ENCODE measurements at places on chromosomes 7 and 10. TPM values are rescaled to one million over a fixed set of nuclear protein-coding genes. Genes with fewer than 3 reads are reported as not detected.

The CACNA2D1 gene
- total RNA-seq, result 20.2 TPM

The TBC1D12 gene
- 11.9 TPM for total RNA-seq

- DNase-seq, result no peak
Observed at GRCh38 chr7:110918949-110919548, 171.9 kb upstream of the LRRN3 start.

DNA sequence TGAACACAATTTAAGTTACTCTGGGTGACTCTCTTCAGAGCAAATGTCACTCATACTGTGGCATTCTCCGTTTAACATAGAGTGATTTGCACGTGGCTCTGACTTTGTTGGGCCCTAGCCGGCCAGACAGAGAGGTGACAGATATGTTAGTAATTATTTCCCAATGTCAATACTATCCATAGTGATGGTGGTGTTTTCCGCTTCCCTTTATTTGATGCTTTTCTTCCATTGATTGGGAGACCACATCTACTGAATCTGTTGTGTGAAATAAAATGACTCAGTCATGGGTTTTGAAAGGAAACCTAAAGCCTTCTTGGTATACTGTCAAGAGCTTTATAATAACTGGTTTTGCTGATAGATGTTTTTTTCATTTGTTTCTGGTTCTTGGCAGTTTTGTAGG lies 7.4 kb downstream of the AVL9 start:
- DNase-seq, result no peak

GRCh38 chr7:77290425-77290824 lies 90.8 kb upstream of the FGL2 start:
- no peak for DNase-seq

The NXPH1 gene
- not detected for total RNA-seq

DNA sequence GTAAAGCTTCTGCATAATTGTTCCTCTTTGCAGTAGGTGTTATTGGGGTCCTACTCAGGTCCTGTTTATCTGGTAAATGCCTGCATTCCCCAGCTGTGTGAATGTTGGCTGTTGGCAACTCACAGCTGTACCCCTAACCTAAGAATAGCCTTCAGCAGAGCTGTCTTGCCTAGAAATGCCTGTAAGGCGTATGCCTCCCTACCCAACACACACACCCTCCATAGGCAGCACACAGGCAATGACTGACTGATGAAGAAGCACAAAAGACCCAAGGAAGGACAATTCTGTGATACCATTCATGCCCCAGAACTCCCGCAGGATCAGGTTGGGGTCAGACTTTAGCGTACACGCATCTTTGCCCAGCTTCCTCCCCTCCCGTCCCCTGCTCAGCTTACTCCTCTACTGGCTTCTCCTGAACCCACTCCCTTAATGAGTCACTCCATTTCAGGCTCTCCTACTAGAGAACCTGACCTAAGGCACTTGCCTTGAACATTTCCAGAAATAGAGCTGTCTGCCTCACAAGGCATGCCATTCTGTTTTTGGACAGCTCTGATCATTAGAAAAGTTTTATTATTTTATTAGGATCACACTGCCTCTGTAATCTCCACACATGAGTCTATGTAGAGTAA lies 99.2 kb upstream of the PIK3CG start:
- no peak for DNase-seq

- no peak for DNase-seq
Observed at GRCh38 chr7:80954191-80954590, 35.3 kb upstream of the SEMA3C start.

GRCh38 chr7:46719616-46720015 lies 798.5 kb upstream of the IGFBP3 start:
- no peak for DNase-seq

The INMT gene
- 31.4 TPM for total RNA-seq

DNA sequence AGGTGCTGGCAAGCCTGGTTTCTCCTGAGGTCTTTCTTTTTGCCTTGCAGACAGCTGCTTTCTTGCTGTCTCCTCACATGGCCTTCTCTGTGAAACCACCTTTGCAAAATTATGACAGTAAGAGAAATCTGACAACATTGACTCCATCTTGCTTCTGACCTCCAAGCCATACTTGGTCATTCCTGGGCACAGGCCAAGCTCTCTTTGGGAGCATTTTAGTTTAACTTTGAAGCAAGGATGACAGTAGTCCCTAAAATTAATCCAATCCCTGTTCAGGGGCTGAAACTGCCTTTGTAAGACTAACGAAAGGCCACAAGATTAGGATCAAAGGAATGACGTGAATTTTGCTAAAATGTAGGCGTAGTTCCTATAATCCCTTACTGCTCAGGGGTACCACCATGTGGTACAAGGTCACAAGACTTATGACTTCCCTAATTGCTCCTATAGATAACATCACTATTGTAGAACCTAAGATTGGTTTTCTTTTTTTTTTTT lies 25.1 kb upstream of the NRBF2 start:
- DNase-seq, result no peak

The CFTR gene
- total RNA-seq, result 1.9 TPM

- no peak for DNase-seq
Observed at GRCh38 chr7:88121335-88121734, 98.5 kb downstream of the SRI start.

GRCh38 chr7:36787933-36788378 lies 63.7 kb upstream of the AOAH start:
- no peak for DNase-seq

All from ureter (tissue), 1 donor.